AG20443 (cell line): ENCODE measurements at places on chromosomes 4 and X.

DNA sequence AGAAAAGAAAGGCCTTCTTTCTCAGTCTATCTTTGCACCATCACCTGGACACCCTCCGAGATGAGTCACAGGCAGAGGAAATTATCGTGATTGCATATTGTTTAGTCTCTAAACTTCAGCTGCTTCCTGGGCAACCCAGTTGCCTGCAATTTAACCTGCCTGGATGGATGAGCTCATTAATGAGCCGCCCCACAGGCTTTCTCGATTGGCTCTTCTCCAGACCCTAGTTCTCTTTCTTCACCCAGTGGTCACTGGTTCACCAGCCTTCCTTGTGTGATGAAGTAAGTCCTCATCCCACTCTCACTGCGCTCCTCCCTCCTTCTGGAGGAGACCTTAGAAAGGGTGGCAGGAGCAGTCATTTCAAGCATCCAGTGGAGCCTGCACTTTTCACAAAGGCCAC is 94.4 kb downstream of the SOWAHB start:
- peak; percentile 90 for DNase-seq

DNA sequence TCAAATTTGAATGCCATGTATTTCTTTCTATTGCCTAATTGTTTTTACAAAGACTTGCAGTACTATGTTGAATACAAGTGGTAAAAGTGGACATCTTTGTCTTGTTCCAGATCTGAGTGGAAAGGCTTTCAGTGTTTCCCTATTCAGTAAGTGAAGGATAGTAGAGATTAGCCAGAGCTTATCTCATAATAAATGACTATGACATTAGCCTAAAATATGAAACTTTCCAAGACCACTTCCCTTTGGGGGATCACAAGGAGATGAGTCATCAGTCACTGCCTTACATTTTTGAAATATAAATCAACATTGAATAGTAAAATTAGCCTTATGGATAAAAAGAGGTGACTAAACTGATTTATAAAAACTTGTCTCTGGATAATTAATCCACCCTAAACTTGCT is 554.1 kb upstream of the MAGEB2 start:
- DNase-seq = no peak

- peak; percentile 16 for DNase-seq
Measured at GRCh38 chr4:173807347-173807746, 277.3 kb upstream of the HAND2 start.

DNA sequence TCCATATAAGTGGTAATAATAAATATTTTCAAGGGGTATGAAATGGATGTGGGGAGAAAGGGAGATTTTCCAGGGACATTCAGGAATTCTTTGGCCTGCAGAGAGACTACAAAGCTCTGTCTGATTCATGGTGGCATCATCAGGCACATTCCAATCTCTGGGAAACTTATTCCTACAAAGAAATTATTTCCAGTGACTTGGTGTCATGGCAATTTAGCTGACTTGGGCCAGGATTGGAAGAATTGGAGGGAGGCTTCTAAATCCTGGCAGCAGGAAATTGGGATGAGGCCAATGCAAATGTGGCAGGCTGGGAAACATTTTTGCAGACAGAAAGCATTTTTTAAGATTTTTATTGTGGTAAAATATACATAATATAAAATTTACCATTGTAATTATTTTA is 204.6 kb downstream of the RTL9 start:
- DNase-seq = peak; percentile 35

- DNase-seq = no peak
Measured at GRCh38 chr4:40952217-40952616, 202.5 kb downstream of the NSUN7 start.

DNA sequence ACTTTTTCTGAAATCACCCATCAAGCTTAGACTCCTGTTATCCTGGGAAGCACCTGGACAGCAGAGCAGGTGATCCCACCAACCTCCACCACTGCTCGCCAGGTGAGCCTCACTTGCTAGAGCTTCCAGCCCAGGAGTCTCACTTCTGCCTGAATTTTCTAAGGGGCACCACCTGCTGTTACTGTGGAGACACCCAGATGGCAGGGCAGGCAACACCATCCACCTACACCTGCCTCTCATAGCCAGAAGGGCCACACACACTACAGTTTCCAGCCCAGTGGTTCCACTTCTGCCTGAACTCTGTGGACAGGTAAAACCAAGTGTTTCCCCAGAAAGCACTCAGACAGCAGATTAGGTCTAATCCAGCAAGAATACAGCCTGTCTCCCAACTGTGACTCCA is 262.0 kb downstream of the ARAP2 start:
- DNase-seq = no peak

- no peak for DNase-seq
Measured at GRCh38 chr4:183950536-183950935, 45.4 kb downstream of the STOX2 start.

DNA sequence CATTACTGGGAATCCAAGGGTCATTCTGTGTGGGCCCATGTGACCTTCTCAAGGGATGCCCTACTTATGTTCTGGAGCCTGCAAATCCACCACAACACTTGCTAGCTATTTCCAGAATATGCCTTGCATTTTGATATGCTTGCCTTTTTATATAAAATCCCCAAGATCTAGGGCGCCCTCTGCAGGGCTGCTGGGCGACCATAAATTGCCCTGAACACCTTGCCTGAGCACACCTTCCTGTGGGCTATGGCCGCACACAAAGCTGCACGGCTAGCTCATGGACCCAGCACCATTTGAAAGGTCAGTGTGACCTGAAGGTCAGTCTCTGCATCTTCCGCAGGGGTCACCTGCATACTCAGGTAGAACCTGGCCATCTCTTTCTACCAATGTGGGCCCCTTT is 311.7 kb downstream of the NLGN4X start:
- no peak for DNase-seq

- no peak for DNase-seq
Measured at GRCh38 chr4:1247864-1248244, 1.1 kb downstream of the CTBP1 start.

- DNase-seq = no peak
Measured at GRCh38 chrX:36422368-36422767, 502.8 kb downstream of the CFAP47 start.

GRCh38 chr4:174036576-174036975 is 246.9 kb downstream of the FBXO8 start:
- no peak for DNase-seq

DNA sequence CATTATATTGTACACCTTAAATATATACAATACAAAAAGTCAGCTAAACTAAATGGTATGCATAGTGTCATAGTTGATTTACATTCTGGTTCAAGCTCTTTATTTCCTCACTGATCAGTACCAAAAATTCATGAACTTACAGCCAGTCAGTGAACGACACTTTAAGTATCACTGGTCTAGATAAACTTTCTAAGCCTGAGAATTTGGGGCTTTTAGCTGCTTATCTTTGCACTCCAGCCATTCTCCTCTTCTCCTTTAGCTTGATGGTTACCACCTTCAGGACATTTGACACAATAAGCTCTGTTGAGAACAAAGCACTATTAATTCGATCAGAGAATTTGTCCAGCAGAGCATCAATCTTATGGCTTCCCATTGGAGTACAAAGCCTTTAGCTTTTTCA is 83.0 kb upstream of the ALG13 start:
- no peak for DNase-seq

- DNase-seq = no peak
Measured at GRCh38 chr4:94540476-94540875, 88.7 kb downstream of the PDLIM5 start.

DNA sequence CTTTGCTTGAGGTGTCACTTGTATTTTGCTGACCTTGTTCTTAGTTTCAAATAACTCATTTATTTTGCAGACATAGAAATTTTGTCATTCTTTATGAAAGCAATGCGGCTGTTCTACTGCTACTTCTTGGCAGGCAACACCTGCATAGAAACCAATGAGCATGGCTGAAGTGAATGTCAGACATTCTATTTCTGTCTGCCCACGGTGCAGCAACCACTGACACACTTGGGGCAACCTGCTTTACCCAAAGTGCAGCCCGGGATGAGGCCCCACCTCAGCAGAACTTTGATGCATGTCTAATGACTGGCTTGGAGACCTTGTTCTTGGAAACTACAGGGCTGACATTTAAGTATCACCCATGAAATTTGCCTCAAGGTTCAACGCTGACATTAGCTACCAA is 93.6 kb downstream of the RBM47 start:
- no peak for DNase-seq

DNA sequence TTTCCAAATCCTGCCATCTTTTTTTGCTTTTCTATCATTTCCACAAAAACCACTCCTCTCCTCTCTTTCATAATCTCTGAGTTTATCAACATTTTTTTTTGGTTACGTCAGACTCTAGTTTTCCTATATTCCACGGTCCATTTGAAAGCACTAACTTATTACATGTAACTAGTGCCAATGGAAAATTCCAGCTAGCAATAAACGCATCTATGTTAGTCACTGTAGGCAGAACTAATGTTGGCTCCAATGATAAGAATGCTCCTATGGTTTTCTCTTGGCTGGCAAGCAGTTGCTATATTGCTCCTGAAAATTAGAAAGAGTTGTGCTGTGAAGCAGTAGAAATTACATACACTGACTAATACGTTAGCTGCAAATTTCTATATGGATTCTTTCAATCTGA is 634.6 kb upstream of the FTHL17 start:
- no peak for DNase-seq

DNA sequence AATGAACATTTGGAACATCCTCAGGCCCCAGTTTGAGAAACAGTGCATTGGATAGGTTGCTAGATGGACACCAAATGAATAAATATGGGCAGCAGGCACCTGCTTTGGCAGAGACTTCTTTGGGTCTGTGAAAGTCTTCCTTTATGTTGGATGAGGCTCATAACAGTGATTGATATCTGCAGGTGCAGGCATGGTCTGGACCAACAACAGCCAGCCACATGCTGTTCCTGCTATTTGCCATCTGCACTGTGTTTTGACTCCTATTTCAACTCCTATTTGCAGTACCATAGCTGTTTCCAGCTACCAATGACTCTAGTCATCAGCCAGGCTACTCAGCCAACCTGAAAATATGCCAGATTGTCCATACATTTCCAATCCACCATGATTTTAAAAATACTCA is 60.9 kb downstream of the ANAPC4 start:
- no peak for DNase-seq

DNA sequence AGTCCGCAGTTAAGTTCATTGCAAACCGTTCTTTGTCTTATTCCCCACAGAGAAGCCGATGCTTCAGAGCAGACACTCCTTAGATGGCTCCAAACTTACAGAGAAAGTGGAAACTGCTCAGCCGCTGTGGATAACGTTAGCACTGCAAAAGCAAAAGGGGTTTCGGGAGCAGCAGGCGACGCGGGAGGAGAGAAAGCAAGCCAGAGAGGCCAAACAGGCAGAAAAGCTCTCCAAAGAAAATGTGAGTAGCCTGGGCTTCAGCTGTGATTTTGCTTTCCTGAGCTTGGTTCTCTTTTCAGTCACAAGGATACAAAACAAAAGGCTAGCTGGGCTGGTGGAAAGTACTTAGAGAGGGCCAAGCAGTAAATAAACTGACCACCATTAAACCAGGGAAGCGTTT is 64.0 kb downstream of the AASDH start:
- DNase-seq = no peak

GRCh38 chr4:159209249-159209648 is 106.4 kb downstream of the RAPGEF2 start:
- no peak for DNase-seq

GRCh38 chrX:47610511-47610910 is 9.1 kb downstream of the SYN1 start:
- DNase-seq = no peak

DNA sequence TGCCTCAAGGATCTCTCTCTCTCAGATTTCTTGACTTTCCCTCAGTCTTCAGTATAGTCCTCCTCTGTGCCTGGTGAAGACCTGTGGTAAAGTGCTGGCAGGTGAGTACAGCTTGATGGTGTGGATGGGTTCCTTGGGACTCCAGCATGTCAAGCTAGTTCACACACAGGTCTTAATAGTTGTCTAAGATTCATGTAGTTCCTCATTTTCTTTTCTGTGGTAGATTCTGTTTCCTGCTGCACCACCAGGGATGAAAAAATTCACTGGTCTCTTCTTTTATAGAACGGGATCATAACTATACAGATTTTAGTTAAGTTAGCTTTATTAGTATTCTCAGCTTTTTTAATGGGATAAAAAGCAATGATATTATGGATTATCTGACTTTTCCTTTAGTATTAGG is 32.5 kb upstream of the PAQR3 start:
- DNase-seq = no peak

GRCh38 chr4:70930530-70931256 is 28.5 kb downstream of the MOB1B start:
- DNase-seq = no peak

DNA sequence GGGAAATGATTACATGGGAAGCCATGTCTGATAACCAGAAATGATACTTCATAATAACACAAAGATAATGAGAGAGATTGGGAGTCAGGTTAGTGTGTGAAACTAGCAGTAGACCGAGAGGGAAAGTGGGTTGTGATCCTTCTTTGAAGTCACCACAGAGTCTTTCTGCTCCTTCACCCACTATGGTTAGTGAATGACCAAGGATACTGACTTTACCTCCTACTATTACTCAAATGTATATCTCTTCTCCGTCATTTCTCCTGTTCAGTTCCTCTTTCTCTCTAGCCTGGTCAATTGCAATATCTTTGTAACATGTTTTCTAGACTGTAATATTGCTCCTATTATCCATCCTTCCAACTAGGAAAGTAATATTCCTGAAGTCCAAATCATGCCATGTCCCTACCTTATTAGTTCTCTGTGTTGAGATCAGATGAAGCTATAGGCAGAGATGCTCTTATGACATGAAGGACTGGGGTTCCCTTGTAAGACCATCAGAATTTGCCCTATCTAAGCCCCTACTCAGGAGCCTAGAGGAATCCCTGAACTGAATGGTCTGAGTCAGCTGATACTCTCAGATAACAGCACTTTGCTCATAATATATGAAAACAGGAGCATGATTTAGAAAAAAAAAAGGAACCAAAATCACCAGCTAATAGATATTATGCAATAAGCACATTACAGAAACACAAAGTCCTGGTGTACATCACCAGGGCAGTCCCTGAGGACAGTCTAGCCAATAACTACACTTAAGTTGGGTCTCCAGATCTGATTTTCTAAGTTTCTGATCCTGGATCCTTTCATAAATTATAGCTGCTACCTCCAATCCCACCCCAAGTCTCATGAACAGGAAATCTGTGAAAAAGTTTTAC is 81.2 kb downstream of the SHROOM3 start:
- DNase-seq = no peak

- no peak for DNase-seq
Measured at GRCh38 chr4:97404876-97405523, 738.3 kb downstream of the STPG2 start.

- no peak for DNase-seq
Measured at GRCh38 chrX:120334151-120334550, 22.9 kb upstream of the TMEM255A start.

- peak; percentile 9 for DNase-seq
Measured at GRCh38 chr4:89586864-89587263, 250.1 kb downstream of the SNCA start.

DNA sequence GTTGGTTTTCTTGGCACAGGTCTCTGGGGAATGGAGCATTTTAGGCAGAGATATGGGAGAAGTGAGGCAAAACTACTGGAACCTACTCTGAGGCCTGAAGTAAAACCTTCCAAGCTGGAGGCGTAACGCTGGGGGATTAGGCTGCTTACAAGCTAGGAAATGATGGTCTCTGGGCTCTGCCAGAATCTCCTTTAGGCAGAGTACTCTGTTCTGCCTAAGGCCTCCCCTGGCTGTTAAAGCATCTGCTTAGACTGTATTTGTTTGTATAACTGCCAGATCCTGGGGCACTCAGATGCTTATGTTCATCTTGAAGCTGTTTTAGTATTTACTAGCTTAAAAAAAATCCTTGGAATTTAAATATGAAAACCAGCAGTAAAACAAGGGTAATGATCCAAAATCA is 822.2 kb downstream of the RPA4 start:
- DNase-seq = peak; percentile 13

GRCh38 chr4:88002786-88003185 is 4.6 kb upstream of the PKD2 start:
- DNase-seq = peak; percentile 64

- no peak for DNase-seq
Measured at GRCh38 chr4:173318240-173318639, 15.9 kb downstream of the HMGB2 start.
